ENCODE measurements at places on chromosomes 16 and 17.
A peak's percentile ranks its signal among the peaks of the same experiment; 100 is the strongest.

- no peak for DNase-seq
These were observed 34.0 kb downstream of the HS3ST3B1 start for GRCh38 chr17:14334919-14335318.

GRCh38 chr17:73711184-73711583 is 66.9 kb upstream of the SDK2 start:
- no peak for DNase-seq

DNA sequence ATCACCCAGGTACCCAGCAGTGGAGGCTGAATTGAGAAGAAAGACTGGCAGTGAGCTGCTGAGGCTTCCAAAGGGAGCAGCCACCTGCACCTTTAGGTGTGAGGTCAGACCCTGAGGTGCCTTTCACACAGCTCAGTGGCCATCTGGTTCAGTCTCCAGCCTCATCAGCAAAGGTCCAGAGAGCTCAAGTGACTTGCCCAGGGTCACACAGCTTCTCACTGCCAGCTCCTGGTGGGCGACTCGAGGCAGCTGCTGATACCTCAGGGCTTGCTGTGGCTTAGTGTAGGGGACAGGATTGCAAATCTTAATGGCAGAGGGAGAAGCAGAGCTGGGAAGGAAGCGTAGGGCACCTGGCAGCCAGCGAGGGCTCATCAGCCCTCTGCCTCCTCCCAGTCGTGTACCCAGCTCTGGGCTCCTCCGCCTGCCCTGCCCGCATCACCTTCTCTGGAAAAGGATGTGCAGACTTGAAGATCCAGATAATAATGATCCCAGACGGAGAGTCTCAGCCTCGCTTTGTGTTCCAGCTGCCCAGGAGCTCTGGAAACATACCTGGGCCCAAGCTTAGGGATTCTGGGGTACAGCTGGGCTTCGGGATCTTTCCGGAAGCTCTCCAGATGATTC is 165.3 kb upstream of the GSE1 start:
- DNase-seq = no peak

DNA sequence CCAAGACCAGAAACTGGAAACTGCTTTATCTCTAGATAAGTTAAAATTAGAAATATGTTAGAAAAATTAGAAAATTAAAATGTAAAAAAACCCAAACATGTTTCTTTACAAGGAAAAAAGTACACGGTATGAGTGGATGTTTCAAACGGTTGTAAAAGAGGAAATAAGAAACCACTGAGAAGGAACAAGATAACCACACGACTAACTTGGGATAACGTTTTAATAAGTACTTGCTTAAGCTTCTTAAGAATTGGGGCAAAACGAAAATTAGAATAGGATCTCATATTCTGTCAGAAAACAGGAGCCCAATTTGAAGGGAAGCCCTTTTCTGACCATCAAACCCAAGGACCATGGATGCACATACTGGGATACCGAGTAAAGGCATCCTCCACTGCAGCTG is 31.0 kb downstream of the MBTPS1 start:
- no peak for DNase-seq

GRCh38 chr16:73287859-73288405 is 240.0 kb upstream of the ZFHX3 start:
- no peak for DNase-seq

DNA sequence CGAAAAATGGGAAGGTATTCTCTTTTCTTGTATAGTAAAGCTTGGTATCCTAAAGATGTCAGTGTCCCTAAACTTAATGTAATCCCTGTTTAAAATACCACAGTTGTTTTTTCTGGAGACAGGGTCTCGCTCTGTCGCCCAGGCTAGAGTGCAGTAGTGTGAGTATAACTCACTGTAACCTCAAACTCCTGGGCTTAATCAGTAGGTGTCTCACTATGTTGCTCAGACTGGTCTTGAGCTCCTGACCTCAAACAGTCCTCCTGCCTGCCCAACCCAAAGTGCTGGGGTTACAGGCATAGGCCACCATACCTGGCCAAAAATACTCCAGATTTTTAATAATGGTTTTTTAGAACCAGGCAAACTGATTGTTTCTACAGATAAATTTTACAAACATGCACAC is 8.2 kb downstream of the DCAF7 start:
- DNase-seq = no peak

DNA sequence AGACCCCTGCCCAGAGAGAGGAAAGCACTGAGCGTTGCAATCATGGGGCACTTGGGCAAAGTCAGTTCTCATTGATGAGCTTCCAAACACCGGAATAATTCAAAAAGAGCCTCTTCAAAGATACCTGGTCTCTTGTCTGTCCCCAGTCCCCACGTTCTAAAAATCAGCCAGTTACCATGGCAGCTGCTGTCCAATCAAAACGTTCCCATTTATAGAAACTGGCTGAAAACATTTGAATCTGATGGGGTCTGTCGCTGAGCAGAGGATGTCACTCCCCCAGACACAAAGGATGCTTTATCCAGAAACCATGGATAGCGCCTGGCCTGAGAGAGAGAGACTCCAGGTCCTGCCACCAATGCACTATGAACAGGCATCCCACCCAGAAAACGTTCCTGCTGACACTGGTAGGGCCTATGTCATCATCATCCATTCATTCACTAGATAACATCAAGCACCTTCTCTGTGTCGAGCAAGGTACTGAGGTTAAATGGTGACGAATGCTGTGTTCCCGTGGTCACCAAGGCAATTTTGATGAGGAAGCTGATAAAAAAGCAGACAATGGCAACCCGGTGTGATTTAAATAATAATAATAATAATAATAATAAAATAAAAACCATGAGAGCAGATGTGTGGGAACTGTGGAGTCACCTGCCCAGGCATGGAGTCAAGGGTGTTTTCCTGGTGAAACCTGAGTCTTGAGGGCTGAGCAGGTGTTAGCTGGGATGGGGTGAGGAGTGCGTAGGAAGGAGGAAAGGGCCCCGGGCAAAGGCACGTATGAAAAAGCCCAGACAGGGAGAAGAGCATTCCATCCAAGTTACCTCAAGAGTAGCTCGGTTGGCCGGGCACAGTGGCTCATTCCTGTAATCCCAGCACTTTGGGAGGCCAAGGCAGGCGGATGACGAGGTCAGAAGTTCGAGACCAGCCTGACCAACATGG is 19.0 kb upstream of the CALB2 start:
- DNase-seq = no peak

DNA sequence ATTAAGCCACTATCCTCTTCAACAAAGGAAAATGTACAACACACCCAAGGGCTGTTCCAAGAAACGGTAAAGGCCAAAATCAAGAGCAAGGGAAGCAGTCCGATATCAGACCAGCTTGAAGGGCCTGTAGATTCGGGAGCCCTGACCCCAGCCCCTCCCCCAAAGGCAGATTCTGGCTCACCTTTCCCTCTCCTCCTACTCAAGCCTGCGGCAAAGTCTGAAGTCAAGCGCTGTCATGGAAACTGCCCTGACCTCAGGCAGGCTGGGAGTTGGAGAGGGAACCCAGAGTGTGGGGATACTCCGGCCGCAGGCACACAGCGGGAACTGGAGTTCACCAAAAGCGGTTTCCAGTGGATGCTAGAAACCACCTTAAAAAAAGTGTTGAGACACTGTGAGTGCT is 1.8 kb downstream of the ALYREF start:
- DNase-seq = no peak

DNA sequence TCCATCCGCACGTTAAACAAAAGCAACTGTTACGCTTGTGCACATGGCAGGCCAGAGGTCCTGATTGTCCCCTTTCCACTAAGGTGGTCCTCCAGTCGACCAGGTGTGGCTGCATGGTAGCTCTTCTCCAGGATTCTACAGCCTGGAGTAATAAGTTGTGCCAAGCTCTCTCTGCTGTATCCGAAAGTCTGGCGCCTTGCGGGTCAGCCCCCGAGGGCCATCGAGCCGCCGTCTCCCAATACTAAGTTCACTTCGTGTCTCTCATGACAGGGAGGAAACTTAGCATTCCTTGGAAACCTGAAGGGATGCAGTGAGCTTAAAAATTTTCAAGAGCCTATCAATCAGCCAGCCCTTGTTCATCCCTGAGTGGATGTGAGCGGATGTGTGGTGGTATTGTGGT is 5.3 kb upstream of the ENDOV start:
- DNase-seq = no peak

GRCh38 chr17:4946312-4946976 is 1.9 kb downstream of the PFN1 start:
- no peak for DNase-seq

DNA sequence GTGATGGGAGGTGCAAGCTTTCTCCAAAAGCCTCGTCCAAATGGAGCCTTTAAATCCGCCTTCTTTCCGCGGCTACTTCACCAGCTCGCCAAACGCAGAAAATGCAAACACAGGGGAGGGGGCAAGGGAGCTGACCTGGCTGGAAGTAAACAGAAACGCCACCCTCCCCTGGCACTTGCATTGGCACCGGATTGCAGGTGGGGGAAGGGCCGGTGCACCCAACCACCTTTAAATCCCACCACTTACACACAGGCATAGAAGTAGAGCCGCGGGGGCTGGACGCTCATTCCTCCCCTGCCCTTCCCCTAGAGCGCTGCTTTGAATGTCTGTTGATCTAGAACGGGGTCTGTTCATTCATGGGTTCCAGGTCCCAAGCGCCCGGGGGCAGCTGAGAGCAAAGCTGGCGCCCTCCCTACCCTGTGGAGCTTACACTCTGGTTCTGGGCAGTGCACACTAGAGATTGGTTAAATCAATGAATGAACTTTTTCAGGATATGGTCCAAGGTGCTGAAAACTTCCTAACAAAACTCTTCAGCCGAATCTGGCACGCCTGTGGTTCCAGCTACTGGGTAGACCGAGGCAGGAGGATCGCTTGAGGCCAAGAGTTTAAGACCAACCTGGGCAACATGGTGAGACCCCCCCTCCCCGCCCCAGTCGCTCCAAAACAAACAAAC is 920 bp upstream of the ZCCHC14 start:
- DNase-seq = no peak

GRCh38 chr17:31373150-31374093 is 18.1 kb upstream of the RAB11FIP4 start:
- DNase-seq = peak; percentile 61

GRCh38 chr17:27486741-27487140 is 30.5 kb downstream of the KSR1 start:
- no peak for DNase-seq

GRCh38 chr17:42547001-42547461 is 5.7 kb upstream of the HSD17B1 start:
- no peak for DNase-seq

- peak; percentile 66 for DNase-seq
These were observed 5.8 kb upstream of the RARA start for GRCh38 chr17:40303009-40303657.

GRCh38 chr17:61063528-61063927 is 336.1 kb upstream of the TBX2 start:
- DNase-seq = no peak

DNA sequence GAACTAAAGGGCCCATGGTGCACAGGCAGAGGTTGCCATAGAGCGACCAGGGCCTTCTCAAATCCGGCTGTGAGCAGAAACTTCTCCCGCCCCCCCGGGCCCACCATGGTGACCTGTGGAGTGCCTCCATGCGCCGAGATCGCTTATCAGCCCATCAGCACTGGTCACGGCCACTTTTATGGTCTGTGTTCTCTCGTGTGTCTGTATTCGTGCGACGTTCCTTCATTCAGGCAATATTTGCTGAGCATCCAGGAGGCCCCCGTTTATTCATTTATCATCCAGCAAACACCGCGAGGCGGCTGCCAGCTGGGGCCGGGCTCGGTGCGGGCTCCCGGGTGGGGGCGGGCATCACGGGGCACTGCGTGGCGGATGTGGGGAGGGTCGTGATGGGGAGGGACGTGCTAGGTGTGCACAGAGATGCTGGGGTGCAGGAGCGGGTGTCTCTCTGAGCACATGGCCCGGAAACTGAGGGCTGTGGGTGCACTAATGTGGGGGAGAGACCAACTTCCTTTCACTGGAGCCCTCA is 88.0 kb upstream of the CBX4 start:
- no peak for DNase-seq

DNA sequence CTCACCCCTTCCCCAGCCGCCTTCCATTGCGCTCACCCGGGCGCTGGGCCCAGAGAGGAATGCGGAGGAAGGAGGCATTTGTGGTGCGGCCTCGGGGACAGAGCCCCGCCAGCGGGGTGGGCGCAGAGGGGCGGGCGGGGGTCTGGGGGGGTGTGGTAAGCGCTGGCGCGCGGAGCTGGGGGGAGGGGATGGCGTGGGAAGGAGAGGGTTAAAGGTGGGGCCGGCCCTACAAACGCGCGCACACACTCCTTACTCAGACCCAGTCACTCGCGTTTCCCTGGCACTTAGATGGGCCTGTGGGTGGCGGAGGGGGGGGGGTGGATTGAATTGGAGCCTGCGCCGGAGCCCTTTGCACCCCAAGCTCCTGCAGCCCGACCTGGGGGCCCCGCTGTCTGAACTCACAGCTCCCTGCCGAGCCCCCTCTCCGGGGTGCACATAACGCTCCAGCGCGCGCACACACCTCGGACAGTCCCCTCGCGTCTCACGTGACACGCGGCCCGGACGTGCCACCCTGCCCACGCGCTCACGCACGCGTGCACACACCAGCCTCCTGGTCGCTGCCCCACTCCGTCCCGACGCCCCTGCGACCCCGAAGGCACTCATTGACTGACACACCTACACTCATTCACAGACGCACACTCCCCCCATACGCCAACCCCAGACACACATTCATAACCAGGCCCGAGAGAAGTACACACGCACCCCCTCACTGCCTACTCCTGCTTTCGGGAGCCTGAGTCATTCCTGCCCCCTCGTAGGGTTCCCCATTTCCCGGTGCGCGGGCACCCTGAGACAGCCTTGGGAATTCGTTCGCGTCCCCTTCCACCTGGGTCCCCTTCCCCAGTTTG is 844 bp downstream of the TBKBP1 start:
- no peak for DNase-seq

DNA sequence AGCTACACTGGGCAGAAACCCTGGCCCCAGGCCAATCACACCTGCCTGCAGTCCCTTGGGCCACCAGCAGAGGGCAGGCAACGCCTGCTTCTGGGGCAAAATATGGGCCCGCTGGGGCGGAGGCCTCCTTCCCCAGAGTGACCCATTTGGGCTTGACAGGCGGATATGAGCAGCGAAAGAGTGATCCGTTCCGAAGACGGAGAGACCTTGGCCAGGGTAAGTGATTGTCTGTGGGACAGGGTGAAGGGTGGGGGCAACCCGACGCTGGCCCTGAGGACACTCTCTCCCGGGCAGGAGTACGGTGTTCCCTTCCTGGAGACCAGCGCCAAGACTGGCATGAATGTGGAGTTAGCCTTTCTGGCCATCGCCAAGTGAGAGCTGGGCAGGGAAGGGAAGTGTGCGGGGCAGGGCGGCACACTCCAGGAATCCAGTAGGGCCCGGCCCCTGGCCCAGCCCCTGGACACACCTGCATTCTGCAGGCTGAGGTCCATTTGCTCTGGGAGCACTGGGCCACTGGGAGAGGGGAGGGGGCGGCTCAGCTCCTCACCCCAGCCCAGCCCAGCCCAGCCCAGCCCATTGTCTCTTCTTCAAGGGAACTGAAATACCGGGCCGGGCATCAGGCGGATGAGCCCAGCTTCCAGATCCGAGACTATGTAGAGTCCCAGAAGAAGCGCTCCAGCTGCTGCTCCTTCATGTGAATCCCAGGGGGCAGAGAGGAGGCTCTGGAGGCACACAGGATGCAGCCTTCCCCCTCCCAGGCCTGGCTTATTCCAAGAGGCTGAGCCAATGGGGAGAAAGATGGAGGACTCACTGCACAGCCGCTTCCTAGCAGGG is 3.5 kb upstream of the NHERF1 start:
- DNase-seq = peak; percentile 80

Measured in CD4-positive, alpha-beta memory T cell (primary cell).